ENCODE measurements at places on chromosomes 4 and X.

DNA sequence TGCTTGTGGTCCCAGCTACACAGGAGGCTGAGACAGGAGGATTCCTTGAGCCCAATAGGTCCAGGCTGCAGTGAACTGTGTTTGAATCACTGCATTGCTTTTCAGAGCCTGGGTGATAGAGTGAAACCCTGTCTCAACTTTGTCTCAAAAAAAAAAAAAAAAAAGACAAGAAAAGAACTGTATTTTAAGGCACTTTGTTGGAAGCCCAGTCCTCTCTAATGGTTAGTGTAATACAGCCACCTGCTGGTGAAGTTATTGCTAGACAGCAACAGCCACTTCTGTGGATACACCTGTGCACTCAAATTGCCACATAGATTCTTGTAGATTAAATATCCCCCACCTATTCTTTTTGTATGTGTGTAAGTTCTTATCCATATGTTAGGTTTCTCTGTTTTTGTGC lies 10.1 kb upstream of the FGG start:
- DNase-seq: no peak

- no peak for DNase-seq
Observed at GRCh38 chr4:152992027-152992426, 55.9 kb downstream of the FHDC1 start.

DNA sequence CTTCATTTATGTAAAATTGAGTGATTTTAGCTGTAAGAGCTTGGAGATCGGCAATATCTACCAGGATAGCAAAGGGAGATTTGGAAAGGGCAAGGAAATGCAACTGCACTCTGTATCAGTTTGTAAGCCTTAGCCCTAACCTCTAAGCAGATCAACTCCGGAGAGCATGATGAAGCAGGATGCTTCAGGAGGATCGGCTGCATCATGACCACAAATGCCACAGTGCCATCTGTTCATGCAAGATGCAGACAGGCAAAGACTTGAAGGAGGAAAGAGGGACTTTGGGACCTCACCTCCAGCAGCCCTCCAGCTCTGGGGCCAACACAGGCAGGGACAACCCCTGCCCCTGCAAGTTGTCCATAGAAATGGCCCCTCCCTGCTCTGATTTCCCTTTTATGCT lies 377.6 kb upstream of the GATB start:
- no peak for DNase-seq

- no peak for DNase-seq
Observed at GRCh38 chr4:105470766-105471165, 3.1 kb downstream of the PPA2 start.

DNA sequence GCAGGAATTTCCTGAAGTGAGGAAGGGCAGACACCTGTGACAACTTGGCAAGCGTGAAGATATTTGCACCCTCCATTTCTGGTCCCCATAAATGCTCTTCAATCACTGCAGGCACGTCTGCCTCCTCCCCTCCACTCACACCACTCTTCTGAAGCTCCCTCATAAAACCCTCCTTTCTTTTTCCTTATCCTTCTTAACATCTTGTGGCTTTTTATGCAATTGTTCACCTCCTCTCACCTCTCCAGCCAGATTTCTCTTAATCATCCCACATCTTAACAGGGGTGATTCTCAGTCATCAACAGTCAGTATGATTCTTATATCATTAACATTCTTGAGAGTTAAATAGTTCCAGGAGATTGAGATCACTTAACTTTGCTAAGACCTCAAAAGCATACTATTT lies 277.4 kb downstream of the SPRY1 start:
- DNase-seq: no peak

DNA sequence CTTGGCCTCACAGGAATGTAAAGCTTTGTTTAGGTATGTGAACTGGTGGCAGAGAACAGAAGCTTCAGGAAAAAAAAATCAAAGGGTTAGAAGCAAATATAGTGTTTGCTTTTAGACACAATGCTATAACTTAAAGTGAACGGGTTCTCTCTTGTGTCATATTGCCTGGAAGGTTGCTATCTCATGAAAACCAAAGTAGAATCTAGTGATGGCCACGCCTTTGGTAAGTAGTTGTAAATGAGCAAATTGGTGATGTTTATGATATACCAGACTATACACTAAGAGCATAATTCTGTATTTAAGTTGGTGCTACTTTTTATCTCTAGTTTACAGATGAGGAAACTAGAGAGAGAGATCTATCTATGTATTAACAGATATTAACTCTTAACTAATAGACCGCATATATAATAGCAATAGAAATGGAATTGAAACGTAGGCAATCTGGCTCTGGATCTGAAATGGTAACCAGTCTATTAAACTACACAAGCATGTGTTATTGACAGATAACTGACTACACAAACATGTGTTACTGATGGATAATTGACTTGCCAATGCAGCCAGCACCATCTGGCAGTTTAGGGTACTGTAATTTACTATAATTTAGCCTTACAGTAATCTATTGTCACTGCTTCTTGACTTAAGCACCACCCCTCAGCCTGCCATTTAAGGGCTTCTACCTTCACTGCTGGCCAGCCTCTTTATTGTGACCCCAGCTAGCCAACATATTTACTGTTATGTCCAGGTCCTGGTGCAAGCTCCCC lies 40.8 kb downstream of the HCCS start:
- no peak for DNase-seq

DNA sequence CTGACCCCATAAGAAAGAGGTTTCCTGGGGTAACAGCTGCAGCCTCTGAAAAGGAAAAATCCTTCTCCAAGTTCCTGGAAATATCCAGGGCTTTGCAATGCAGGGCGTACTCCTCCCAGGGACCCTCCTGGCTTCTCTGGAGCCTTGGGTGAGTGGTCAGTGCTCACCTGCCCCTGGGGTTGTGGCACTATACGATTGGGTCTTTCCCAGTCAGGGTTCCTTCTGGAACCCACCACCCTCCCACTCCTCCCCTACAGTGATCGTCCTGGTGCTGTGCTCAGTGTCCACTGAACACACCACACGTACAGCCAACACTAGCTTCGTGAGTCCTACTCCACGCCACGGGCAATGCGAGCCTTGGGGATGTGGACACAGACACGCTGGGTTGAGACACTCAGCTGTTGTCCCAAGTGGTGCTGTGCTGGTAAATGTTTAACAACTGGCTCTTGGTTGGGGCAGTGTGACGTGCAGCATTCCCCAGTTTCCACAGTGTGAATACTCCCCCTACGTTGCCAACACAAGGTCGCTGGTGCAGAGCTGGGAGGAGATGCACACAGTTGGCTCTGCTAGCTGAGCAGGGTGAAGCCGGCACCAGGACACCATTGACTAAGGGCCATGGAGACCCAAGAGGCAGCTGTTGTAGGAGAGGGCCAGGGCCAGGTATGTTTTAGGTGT lies 65.4 kb downstream of the HTRA3 start:
- DNase-seq: no peak

Data from NCI-H1048 (cell line).